CD4-positive, alpha-beta memory T cell (primary cell): ENCODE measurements at places on chromosomes 5 and 9.

GRCh38 chr9:131013771-131014676 is 5.0 kb downstream of the LAMC3 start:
- H3K27ac ChIP-seq: no peak overlapping the region
- H3K4me1 ChIP-seq: no peaks in the 10 kb centered on the region
- H3K36me3 ChIP-seq: no peaks in the 10 kb centered on the region
- peaks cover 18% of the 10 kb centered on the region for H3K27me3 ChIP-seq
- H3K4me3 ChIP-seq: no peak overlapping the region
- DNase-seq: no peak

- no peaks in the 10 kb centered on the region for H3K36me3 ChIP-seq
- H3K4me3 ChIP-seq: no peak overlapping the region
- H3K27ac ChIP-seq: no peak overlapping the region
- peaks cover 11% of the 10 kb centered on the region for H3K4me1 ChIP-seq
- DNase-seq: no peak
- H3K27me3 ChIP-seq: no peaks in the 10 kb centered on the region
These were observed 131.2 kb upstream of the LMX1B start for GRCh38 chr9:126482361-126483044.

- H3K36me3 ChIP-seq: peaks cover 17% of the 10 kb centered on the region
- H3K4me3 ChIP-seq: no peak overlapping the region
- no peak for DNase-seq
- H3K27ac ChIP-seq: no peak overlapping the region
- no peaks in the 10 kb centered on the region for H3K4me1 ChIP-seq
- H3K27me3 ChIP-seq: no peaks in the 10 kb centered on the region
These were observed 28.6 kb downstream of the RNF44 start for GRCh38 chr5:176508603-176509002.

DNA sequence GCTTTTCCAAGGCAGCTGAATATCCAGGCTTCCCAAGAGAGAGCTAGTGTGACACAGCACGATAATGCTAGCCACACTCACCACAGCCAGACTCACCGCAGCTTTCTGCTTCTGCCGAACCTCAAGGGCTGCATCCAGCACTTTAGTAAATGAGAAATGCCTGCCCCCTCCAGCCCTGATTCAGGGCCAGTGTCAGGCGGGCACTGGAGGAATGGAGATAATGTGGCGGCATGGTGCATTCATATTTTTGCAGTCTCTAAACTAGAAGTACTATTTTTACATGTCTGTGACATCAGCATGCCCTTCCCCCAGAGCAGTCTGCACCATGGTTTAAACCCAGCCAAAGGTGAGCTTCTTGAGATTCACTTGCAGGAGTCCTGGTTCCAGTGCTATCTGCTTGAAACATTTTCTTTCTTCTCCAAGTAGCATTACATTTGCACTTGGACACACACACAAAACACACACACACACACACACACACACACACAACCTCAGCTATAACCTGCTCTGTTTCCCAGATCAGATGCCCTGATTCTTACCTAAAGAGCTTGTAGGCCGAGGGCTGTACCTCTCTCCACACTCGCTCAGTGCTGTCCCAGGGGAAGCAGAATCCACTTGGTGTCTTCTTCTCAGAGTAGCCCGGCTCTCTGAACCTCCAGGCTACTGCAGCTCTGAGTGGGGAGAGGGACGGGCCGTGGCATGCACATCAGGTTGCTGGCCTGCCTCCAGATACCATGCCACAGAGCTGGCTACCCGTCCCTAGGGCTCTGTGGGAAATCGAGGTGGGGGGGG is at the start of gene FGF1:
FGF1 (minus strand) TSS at position 673 of the 792 bp plus-strand sequence. CDS start 71,963 bp downstream, outside the sequence.
- H3K27ac ChIP-seq: no peak within 1 kb of the TSS
- no peak within 1 kb of the TSS for H3K4me3 ChIP-seq
- DNase-seq: no peak
- H3K36me3 ChIP-seq: no peaks in the 10 kb centered on the region
- no peaks in the 10 kb centered on the region for H3K4me1 ChIP-seq
- H3K27me3 ChIP-seq: no peaks in the 10 kb centered on the region

- no peak overlapping the region for H3K4me3 ChIP-seq
- H3K36me3 ChIP-seq: no peaks in the 10 kb centered on the region
- no peaks in the 10 kb centered on the region for H3K4me1 ChIP-seq
- no peak for DNase-seq
- no peaks in the 10 kb centered on the region for H3K27me3 ChIP-seq
- H3K27ac ChIP-seq: no peak overlapping the region
These were observed 531.9 kb upstream of the PTPRD start for GRCh38 chr9:11144746-11145145.
